ENCODE measurements at places on chromosomes 5 and 9. TPM values are rescaled to one million over a fixed set of nuclear protein-coding genes. Genes with fewer than 3 reads are reported as not detected.

Gene NIM1K
- 0.07 TPM for total RNA-seq

Gene BAAT
- total RNA-seq: 0.07 TPM

Gene CCNO
- total RNA-seq: 1.6 TPM

Gene FAM151B
- 2.8 TPM for total RNA-seq

Gene STOML2
- 216 TPM for total RNA-seq

Gene SHOC1
- 0.07 TPM for total RNA-seq

Gene BHMT2
- not detected for total RNA-seq

Gene APBA1
- total RNA-seq: 2.7 TPM

Gene SLC36A1
- total RNA-seq: 9.8 TPM

Gene RNF224
- under 0.01 TPM for total RNA-seq

Gene TAS2R1
- total RNA-seq: not detected

Gene C7
- total RNA-seq: not detected

Gene ZNF454
- 4.8 TPM for total RNA-seq

Gene HSPA5
- total RNA-seq: 488 TPM

Gene SPINK13
- not detected for total RNA-seq

Gene PCDHGB5
- total RNA-seq: 14.0 TPM

Gene FREM1
- 0.14 TPM for total RNA-seq

Gene FOXD4L3
- total RNA-seq: 0.21 TPM

Gene CDKN2B
- 124 TPM for total RNA-seq

Gene RASEF
- 3.4 TPM for total RNA-seq

Gene NRARP
- 6.2 TPM for total RNA-seq

Gene TMEM203
- total RNA-seq: 38.3 TPM

Gene OR13F1
- not detected for total RNA-seq

Gene PAPPA
- total RNA-seq: 0.68 TPM

Gene SHB
- 17.1 TPM for total RNA-seq

Gene SLC36A3
- total RNA-seq: not detected

Gene OLFM1
- total RNA-seq: not detected

Gene SMAD5
- 48.2 TPM for total RNA-seq

Gene CYLC2
- not detected for total RNA-seq

Gene SHISAL2B
- total RNA-seq: not detected

Gene TMEM215
- total RNA-seq: not detected

Gene SH3GL2
- total RNA-seq: under 0.01 TPM
